ENCODE measurements at places on chromosomes 2 and 18. TPM values are rescaled to one million over a fixed set of nuclear protein-coding genes. Genes with fewer than 3 reads are reported as not detected.

The EIPR1 gene
- 10.0 TPM for total RNA-seq

The SERPINB11 gene
- total RNA-seq, result not detected

The VWA3B gene
- total RNA-seq, result not detected

The TNFRSF11A gene
- 1.4 TPM for total RNA-seq

The TBR1 gene
- 0.10 TPM for total RNA-seq

Data from mononuclear cell (primary cell).